ENCODE measurements at places on chromosomes 2 and 18.
A peak's percentile ranks its signal among the peaks of the same experiment; 100 is the strongest.

DNA sequence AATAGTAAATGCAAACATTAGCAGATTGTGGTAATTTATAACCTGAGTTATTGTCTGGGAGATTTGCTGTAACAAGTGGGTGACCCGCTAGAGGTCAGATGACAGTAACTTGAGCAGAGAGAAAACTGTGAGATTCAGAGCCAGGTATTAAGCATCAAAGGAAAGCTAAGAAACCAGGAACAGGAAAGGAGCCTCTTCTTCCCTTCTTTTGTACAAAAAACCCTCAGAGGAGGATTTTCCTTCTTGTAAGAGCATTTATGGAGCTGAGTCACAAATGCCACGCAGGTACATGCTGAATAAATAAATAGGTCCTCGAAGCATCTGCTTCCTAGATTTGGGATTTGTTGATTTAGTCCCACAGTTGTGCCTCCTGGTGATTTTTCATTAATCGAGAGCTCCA lies 146.5 kb downstream of the SH3BP4 start:
- no peak for DNase-seq

- no peak for DNase-seq
These were observed 186.2 kb upstream of the GCFC2 start for GRCh38 chr2:75896779-75897366.

GRCh38 chr2:70360661-70361270 lies 58.9 kb upstream of the FAM136A start:
- DNase-seq = no peak

DNA sequence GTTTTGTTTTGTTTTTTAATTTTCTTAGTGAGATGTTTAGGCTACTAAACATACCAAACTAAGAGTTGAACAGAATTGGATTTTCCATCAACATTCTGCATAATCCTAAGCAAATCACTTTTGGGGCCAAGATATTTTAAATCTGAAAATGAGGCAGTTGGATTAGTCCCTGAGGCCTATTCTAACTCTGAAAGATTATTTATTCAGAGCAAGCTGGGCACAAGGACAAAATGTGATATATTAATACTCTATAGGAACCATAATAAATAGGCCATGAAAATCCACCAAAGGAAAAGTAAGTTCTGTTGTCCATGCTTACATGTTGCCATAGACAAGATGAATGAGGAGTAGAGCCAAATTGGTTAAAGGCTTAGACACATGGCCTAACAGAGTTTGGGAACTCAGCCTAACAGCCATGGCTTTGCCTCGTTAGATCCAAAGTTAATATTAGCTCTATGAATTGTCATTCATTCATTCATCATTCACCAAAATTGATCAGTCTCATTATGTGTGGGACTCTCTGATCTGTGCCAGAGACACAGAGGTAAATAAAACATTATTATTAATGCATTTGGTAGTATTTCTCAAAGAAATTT lies 183.5 kb downstream of the SCG2 start:
- DNase-seq = no peak

DNA sequence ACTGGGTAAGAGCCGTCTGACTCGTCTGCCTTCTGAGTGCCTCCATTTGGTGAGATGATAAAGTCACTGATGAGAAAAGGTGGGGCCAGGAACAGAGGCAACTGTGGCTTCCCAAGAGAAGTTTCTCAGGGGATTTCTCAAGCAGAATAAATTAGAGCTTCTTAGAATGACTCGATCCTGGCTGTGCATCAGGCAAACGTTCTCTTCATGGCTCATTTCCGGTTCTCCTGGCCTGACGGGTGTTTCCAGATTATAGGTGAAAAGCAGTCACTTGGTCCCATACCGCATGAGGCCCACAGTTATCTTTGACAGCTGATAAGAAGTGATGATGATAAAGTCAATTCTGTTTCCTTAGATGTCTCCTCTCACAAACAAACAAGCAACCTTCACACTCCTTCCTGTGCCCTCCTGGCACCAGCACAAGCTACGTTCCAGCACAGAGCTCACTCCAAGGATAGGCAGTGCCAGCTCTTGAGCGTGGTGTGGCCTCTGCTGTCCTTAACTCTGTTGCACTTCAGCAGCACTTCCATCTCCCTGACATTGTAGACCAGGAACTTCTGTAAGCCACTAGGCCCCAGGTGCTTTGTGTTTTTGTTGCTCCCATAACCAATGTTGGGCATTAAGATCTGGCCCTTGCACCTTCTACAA lies 37.8 kb upstream of the KCNF1 start:
- no peak for DNase-seq

DNA sequence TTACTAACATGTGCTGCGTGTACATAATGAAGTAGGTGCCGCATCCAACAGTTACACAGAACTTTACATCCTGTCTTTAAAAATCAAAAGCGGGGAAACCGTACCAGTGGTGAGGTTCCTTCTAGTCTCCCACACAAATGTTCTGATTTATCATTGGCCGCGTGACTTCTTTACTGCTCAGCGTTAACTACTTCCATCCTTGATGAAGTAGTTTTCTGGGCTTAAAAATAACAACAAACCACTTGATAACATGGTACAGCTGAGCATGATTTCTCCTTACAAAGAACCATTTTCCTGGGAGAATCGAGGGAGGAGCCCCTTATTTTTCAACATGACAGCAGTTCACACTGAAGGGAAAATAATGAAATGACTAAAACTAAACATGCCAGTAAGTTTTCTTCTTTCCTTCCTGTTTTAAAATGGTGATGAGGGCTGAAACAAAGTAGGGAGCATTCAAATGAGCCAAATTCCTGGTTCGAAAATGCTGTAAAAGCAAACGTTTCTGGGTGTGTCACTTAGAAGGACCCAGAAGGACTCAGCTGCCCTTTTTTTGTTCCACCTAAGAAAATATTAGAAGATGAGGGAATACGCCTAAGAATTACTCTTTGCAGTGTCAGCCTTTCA lies 9.9 kb downstream of the EMILIN2 start:
- no peak for DNase-seq

DNA sequence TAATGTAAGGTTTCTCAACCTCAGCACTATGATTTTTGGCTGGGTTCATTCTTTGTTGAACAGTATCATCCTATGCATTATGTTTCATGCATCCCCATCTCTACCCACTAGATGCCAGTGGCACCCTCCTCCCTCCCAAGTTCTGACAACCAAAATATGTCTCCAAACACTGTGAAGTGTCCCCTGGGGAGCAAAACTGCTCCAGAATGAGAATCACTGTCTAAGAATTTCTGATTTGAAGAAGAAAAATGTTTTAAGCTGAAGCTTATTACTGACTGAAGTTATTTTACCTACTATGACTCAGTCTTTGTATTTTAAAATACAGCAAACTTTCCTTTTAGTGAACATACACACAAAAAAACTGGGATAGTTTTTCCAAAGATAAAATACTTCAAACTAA lies 3.4 kb downstream of the THADA start:
- DNase-seq = no peak

- no peak for DNase-seq
These were observed 203.5 kb upstream of the TWIST2 start for GRCh38 chr2:238644095-238645081.

DNA sequence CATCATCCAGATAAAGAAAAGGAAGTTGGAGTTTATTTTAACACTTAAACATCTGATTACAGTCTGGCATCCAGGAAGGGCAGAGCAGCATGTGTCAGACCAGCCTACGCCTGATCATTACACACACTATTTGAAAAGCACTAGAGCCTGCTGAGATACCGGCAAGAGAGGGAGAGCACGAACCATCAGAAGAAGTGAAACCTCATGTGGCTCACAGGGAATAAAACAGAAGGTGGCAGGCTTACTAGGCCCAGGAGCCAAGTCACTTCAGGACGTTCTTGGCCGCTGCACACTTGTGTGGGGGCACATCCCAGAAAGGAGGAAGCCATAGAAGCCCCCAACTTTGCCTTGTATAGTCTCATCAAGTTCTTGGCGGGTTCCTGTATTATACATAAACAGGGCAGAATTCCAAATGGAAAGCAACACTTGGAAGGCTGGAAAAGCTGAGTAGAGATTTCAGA lies 105.5 kb downstream of the UGGT1 start:
- DNase-seq = peak; percentile 27

DNA sequence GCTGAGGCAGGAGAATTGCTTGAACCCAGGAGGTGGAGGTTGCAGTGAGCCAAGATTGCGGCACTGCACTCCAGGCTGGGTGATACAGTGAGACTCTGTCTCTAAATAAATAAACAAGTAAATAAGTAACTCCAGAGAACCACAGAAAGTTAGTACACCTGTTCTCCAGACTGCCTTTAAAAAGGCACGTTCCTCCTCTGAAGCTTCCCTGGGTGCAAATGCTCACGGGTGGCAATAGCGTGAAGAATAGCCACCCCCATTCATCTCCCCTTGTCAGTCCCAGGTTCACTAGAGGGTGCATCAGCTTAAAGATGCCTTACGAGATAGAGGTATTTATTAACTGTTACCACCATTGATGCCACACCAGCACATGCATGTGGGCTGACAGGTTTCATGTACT lies 64.3 kb upstream of the RTN4 start:
- DNase-seq = no peak

DNA sequence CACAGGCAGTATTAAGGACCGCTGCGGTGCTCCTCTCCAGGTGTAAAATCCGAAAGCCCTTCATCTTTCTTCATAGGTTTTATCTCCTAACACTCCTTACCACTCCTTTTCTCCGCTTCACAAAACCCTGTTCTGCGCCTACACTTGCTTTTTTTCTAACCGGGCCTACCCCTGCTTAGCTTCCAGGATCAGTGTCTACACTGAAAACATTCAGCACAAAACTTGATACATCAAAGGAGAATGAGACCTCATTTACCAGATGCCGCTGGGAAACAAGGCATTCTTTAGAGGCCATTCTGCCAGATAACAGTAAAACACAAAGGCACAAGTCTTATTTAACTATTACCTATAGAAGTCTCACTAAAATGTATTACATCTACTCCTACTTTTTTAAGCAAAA lies 13.1 kb downstream of the CHST10 start:
- DNase-seq = no peak

DNA sequence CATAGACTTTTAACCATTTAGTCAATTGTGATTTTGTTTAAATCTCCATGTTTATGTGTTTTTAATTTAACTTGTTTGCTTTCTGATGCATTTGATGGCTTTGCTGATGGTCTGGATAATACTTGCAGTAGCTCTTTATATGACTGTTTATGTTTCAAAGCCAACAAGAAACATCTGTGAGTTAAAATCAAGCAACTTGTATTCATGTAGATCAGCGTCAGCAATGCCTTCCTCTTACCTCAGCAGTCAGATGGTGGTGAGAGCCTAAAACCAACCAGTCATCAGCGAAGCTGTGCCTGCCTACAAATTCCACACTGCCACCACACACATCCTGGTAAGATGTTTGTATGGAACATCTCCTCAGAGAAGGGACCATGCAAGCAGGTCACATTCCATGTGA lies 231.9 kb downstream of the PTGR3 start:
- no peak for DNase-seq

- no peak for DNase-seq
These were observed 213.9 kb downstream of the NDUFA10 start for GRCh38 chr2:239811111-239811781.

GRCh38 chr2:231931481-231931915 lies 5.3 kb upstream of the NPPC start:
- no peak for DNase-seq

DNA sequence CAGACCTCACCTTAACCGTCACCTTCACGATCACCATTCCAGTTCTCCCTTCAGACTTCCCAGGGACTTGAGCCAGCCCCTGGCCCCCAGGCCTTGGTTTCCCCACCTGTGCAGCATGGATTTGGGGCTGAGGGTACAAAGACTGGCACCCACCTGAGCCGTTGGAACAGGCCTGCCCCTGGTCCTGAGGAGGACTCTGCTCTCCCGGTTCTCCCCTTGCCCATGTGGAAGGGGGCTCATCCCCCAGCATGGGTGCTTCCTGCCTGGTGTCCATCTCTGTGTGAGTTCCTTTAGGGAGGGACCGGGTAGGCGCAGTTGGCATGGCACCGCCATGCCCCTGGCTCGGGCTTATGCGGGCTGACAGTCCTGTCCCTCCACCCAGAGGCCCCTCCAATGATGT lies 10.9 kb upstream of the GPR35 start:
- no peak for DNase-seq

DNA sequence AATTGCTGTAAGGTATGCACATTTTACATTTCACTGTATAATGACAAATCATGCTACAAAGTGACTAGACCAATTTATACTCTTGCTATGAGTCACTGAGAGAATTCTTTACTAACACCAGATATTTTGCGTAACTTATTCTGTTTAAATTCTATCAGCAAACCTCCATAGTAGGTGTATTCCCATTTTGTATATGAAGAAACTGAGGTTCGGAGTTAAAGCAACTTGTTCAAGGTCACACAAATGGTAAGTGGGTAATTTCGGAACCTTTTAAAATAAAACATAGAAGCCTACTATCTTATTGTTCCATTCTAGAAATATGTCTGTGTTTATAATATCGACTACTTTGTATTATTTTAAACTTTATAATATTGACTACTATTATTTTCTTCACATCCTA lies 15.9 kb upstream of the CPS1 start:
- DNase-seq = no peak

- no peak for DNase-seq
These were observed 139.2 kb downstream of the MGAT5 start for GRCh38 chr2:134393075-134393461.

- no peak for DNase-seq
These were observed 104.8 kb downstream of the MYO1B start for GRCh38 chr2:191349990-191350389.

DNA sequence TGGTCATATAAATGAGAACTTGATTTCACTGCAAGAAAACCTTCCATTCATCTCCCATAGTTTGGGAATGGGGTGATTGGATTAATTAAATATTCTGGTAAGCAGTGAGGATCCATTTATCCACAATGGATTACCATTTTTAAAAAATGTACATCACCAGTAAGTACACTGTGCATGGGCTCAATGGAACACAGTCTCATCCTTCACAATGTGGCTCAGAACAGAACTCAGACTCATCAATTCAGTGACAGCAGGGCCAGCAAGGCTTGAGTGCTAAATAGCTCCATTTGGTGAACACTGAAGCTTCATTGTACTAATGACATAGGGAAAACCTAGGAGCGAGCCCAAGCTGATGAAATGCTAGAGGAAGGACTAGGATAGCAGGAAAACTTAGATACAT lies 223.8 kb downstream of the CMPK2 start:
- no peak for DNase-seq

- no peak for DNase-seq
These were observed 64.9 kb downstream of the EMX1 start for GRCh38 chr2:72982219-72982618.

DNA sequence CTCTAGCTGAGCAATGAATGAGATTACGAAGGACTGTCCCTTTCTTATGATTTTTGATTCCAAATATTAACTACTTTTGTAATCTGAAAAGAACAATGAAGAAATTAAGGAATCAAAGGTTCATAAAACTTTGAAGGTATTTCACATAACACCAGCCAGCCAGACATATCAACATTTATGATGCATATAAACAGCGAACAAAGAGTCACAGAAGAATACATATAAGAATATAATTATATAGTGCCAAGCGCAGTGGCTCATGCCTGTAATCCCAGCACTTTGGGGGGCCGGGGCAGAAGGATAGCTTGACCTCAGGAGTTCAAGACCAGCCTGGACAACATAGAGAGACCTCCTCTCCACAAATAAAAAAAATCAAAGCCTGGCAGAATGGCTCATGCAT lies 34.1 kb downstream of the PIAS2 start:
- DNase-seq = no peak

All from bone marrow (tissue), 2 donors.